Muscle of back (tissue), 13 donors: ENCODE measurements at places on chromosomes 2 and 18.
A peak's percentile ranks its signal among the peaks of the same experiment; 100 is the strongest.

- no peak for DNase-seq
Observed at GRCh38 chr2:64987956-64988419, 1.2 kb upstream of the SLC1A4 start.

- no peak for DNase-seq
Observed at GRCh38 chr2:38107738-38108410, 31.9 kb upstream of the CYP1B1 start.

DNA sequence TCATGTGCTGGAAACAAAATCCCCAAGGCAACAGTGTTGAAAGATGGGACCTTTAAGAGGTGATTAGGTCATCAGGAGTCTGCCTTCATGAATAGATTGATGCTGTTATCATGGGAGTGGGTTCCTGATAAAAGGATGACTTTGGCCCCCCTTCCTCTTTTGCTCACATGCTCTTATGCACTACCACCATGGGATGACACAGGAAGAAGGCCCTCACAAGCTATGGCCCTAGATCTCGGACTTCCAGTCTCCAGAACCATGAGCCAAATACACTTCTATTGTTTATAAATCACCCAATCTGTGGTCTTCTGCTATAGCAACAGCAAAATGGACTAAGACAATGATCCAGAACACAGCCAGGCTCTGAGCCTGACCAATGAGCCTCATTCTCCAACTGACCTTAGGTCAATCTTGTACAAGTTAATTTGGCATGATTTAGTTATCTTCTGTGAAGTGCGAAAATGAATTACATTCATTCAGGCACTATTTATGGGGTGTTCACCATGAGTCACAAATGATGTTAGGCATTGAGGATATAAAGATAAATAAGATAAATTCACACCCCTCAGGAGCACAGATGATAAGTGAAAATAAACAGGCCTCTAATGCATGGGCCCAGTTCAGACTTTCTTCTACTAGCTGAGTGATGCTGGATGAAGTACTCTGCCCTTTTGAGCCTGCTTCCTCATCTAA, 37.7 kb upstream of the NT5C1B start:
- no peak for DNase-seq

GRCh38 chr2:86747711-86748639, 27.9 kb downstream of the RMND5A start:
- peak; percentile 14 for DNase-seq

DNA sequence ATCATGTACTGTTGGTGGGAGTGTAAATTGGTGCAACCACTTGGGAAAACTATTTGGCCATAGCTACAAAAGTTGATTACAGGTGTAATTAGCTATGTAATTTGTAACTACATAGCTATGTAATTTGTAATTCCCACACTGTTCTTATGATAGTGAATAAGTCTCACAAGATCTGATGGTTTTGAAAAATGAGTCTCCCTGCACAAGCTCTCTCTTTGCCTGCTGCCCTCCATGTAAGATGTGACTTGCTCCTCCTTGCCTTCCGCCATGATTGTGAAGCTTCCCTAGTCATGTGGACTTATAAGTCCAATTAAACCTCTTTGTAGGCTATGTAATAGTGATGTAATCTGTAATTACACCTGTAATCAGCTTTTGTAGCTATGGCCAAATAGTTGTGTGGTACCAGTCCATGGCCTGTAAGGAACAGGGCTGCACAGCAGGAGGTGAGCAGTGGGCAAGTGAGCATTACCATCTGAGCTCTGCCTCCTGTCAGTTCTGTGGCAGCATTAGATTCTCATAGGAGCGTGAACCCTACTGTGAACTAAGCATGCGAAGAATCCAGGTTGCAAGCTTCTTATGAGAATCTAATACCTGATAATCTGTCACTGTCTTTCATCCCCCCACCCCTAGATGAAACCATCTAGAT, 133.7 kb upstream of the COPS8 start:
- no peak for DNase-seq

GRCh38 chr2:24887307-24887874, 32.6 kb downstream of the ADCY3 start:
- no peak for DNase-seq

- DNase-seq, result no peak
Observed at GRCh38 chr2:29363111-29363510, 247.9 kb downstream of the CLIP4 start.

GRCh38 chr2:19132967-19133366, 225.5 kb downstream of the OSR1 start:
- DNase-seq, result no peak

DNA sequence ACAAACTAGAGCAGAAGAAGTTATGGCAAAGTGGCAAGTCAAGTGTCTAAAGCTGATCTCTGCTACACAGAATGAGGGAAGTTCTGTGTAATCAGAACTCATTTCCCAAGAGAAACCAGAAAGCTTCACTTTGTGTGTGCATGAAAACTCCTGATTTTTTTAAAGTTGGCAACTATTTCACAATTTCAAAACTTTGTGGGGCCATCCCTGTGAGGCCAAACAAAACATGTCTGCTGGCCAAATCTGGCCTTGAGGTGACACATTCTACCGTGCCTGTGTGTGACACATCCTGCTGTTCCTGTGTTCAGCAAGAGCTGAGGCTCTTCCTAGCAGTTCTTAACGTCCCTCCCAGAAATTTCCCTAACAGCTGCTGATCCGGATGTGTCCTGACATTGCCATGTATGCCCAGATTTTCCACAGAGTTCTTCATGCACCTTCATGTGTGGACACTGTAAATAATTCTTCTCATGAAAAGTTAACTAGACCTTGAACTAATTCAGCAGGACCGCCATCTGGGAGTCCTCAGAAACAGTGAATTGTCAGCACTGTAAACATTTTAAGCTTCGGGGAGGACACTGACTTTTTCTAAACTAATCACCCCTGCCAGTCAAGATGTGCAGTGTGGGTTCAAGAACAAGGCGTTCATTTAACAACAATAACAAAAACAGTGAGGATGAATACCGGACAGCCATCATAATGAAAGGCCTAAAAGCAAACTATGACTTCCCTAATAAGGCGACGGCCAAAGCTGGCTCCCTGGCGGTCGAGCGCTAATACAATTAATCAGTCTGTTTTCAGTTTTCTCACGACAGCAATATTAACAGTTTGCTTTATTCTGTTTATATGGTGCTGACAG, 99.0 kb downstream of the PLEKHM3 start:
- DNase-seq, result peak; percentile 14

- peak; percentile 91 for DNase-seq
Observed at GRCh38 chr18:50307738-50308470, 20.4 kb upstream of the CXXC1 start.

GRCh38 chr2:12487253-12488004, 229.3 kb upstream of the TRIB2 start:
- DNase-seq, result no peak
